Activated naive CD4-positive, alpha-beta T cell treated with anti-CD3 and anti-CD28 coated beads, Interleukin-2, amount 50 U/mL, for 72 hours (primary cell): ENCODE measurements at places on chromosomes 7 and 10.

GRCh38 chr10:57049096-57049495, 688.0 kb upstream of the ZWINT start:
- DNase-seq: no peak

DNA sequence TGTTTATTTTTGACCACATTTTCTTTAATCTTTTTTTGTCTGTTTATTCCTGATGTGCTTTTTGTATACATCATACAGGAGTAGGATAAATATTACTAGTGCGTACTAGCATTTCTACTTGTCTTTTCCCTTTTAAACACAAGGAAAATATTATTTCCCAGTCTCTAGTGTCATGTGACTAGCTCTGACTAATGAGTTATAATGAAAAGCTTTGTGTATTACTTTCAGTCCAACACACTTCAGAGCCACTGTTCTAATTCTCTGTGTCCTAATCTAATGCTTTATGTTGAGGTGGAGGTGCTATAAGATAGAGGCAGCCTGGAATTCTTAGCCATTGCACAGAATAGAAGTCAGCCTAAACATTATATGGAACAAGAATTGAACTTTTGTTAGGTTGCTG, 65.0 kb upstream of the RAB18 start:
- DNase-seq: no peak

GRCh38 chr7:34061149-34061548, 155.8 kb downstream of the BMPER start:
- no peak for DNase-seq

GRCh38 chr7:20007510-20007909, 209.7 kb downstream of the MACC1 start:
- DNase-seq: no peak

DNA sequence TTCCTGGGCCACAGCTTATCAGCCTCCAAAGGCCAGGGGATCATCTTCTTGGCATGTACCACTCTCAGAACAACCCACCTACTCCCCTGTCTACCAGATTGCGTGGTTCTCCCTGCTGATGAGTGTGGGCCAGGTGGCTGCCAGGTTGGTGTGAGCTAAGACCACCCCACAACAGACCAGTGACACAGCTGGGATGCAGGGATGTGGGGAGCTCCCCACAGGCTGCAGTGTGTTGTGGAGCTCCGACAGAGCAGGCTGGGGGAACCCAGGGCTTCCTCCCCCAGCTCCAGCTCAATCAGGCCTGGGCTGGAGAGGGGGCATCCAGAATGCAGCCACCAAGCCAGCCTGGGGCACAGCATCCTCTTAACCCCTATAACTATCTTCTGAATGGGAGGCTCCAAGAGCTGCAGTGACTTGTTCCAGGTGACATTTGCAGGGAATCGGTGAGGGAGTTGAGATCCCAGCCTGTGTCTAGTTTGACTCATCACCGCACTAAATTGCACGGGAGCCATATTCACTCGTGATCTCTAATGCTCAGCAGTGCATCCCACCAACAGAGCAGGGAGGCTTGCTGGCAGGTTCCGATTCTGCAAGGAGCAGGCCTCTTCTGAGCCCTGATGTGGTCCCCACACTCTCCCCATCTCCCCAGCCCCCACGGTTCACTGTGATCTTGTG, 596 bp upstream of the GDF2 start:
- no peak for DNase-seq
